Fibroblast of the aortic adventitia (primary cell): ENCODE measurements at places on chromosomes 5 and 9. TPM values are rescaled to one million over a fixed set of nuclear protein-coding genes. Genes with fewer than 3 reads are reported as not detected.

Gene NIM1K
- 0.65 and 1.9 TPM in 2 replicates for total RNA-seq

Gene CTXN3
- not detected in 2 replicates for total RNA-seq

Gene SLC24A2
- 0.16 TPM in 1 of 2 replicates, not detected in the other for total RNA-seq

Gene PHF24
- total RNA-seq: under 0.01 and 0.16 TPM in 2 replicates

Gene TDRD7
- total RNA-seq: 4.9 and 12.2 TPM in 2 replicates

Gene TMEM245
- 51.2 and 88.9 TPM in 2 replicates for total RNA-seq

Gene RMRP
- 966 and 30,763 TPM in 2 replicates for total RNA-seq

Gene TMEM232
- total RNA-seq: 4.7 and 5.2 TPM in 2 replicates

Gene PCDHGB1
- 3.1 and 4.2 TPM in 2 replicates for total RNA-seq

Gene BRD9
- total RNA-seq: 26.8 and 119 TPM in 2 replicates

Gene HMMR
- total RNA-seq: 1.2 and 37.2 TPM in 2 replicates

Gene NUTM2G
- not detected in 2 replicates for total RNA-seq

Gene CCNI2
- 1.2 TPM in 1 of 2 replicates, not detected in the other for total RNA-seq

Gene TUSC1
- 10.5 and 11.3 TPM in 2 replicates for total RNA-seq

Gene SUSD3
- 0.09 TPM in 1 of 2 replicates, not detected in the other for total RNA-seq

Gene PCDHB4
- total RNA-seq: 0.09 and 0.65 TPM in 2 replicates

Gene GPR150
- total RNA-seq: 0.27 and 0.98 TPM in 2 replicates

Gene ARL15
- total RNA-seq: 5.4 and 22.0 TPM in 2 replicates

Gene CD74
- total RNA-seq: 0.41 and 1.1 TPM in 2 replicates

Gene LHX3
- not detected in 2 replicates for total RNA-seq

Gene LCN1
- not detected in 2 replicates for total RNA-seq

Gene FBXW2
- total RNA-seq: 36.8 and 51.4 TPM in 2 replicates

Gene PCDHA11
- 0.08 and 0.09 TPM in 2 replicates for total RNA-seq

Gene CMYA5
- total RNA-seq: 1.7 and 7.5 TPM in 2 replicates

DNA sequence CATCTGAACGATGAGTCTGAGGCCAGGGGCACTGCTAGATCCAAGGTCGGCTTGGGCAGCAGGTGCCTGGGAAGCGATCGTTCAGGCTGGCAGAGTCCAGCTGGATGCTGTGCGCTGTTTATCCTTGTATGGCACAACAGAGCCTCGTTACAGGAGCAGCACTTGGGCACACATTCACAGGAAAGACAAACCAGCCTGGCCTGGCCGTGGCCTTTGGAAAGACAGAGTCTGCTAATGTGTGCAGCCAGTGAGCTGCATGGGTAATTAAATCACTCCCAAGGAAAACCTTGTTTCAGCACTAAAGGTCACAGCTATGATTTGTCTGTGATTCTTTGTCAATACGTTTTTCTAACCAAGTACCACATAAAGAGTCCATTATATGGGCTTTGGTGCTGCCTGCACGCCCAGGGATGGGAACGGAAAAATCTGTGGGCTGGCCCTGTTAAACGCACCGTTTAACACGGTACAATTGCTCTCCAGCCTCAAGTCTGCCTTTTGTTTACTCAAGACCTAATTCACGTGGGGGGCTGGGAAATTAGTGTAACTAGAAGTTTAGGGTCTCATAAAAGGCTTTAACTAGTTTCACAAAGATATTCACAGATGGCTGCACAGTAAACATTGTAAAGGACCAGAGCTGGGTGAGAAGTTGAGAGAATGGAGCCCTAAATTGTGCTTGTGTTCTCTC, 509.3 kb downstream of the KDM4C start:
- DNase-seq: no peak

DNA sequence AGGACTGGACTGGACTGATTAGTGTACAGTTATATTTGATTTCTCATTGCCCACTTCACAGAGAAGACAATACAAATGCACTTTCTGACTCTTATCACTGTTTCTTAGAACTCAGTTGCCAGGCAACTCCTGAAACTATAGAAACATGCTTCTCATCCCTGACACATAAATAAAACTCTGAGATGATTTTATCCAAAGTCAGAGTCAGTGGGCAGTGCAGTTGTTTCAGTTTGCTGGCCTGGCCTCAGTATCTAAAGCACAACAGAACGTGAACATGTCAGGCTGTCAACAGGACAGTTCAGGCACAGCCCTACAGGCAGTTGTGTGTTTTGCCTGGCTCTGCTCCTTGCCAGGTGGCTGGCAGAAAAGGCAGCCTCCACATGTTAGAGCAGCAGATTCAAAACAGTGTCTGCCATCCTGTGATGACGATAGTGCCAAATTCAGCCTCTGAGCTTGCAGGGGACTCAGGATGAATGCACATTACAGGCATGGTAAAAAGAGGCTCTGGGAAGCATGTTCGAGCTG, 65.1 kb upstream of the CCDC152 start:
- DNase-seq: peak; percentile 58

- peak; percentile 4 for DNase-seq
These were observed 129.0 kb downstream of the APBA1 start for GRCh38 chr9:69542942-69543704.

GRCh38 chr9:132116583-132116982, 36.9 kb upstream of the MED27 start:
- DNase-seq: no peak

DNA sequence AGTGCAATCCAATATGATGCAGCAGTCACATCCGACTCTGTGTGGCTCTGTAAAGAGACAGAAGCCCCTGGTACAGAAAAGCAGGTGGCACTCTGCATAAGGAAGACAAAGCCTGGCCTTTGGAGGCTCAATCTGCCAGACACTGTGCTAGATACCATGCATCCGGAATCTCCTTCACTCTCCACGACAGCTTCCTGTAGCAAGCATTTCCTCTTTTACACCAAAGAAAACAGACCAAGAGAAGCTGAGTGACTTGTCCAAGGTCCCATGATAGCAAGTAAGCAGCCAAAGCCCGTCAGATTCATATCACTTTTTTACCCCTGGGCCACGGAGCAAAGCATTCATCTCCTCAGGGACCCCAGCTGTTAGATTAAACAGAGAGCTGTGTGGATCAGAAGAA, 64.2 kb upstream of the SMIM23 start:
- DNase-seq: no peak

DNA sequence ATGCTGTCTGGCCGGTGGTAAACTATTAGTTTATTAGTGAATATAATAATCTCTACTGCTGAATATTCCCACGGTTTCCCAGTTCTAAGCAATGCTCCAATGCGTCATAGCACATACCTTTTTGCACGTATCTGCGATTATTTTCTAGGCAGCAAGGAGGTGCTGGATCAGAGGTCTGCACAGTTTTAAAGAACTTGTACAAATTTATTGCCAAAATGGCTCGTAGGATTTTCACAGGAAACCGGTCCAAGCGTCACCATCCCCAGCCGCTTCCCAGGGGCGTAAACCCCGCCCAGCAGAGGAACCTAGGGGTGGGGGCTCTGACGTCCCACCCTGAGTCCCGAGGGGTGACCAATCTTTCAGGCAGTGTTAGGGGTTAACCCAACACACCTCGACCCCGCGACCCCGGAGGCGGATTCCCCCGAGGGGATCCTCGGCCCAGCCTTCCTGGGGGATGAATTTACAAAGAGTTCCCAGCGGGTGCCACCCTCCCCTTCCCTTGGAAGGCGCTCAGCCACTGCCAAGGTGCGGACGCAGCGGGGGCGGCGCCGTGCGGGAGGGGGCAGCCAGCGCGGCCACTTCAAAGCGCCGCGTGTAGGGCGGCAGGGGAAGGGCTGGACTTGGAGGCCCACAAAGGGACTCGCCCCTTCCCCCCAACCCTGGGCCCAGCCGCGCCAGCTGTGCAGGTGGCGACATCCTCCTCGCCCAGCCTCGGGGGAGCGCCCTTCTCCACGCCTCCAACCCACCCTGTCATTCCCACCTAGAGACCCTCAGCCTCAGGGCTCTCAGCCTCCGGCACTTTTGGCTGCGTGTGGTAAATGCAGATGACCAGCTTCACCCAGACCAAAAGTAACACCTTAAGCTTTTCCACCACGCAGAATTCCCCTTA, 43.5 kb upstream of the TCF7 start:
- peak; percentile 53 for DNase-seq

DNA sequence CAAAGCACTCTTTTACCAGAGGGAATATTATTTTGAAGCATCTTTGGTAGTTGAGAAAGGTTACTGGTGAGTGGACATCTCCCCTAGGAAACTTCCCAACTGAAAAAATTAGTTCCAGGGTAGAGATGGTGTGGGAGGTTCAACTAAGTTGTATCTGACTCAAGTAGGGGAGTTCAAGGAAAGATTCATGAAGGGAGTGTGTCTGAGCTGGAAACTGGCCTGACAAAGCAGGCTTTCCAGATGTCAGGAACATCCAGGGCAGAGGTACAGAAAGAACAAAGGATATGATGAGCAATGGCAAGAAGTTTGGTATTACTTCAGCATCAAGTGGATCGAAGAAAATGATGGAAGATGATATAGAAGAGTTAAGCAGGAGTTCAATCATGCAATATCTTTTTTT, 458.0 kb upstream of the RIOK2 start:
- DNase-seq: no peak

GRCh38 chr5:135551593-135552447, 16.1 kb upstream of the NEUROG1 start:
- peak; percentile 84 for DNase-seq

GRCh38 chr9:84315278-84315877, 25.2 kb downstream of the SLC28A3 start:
- DNase-seq: peak; percentile 66

DNA sequence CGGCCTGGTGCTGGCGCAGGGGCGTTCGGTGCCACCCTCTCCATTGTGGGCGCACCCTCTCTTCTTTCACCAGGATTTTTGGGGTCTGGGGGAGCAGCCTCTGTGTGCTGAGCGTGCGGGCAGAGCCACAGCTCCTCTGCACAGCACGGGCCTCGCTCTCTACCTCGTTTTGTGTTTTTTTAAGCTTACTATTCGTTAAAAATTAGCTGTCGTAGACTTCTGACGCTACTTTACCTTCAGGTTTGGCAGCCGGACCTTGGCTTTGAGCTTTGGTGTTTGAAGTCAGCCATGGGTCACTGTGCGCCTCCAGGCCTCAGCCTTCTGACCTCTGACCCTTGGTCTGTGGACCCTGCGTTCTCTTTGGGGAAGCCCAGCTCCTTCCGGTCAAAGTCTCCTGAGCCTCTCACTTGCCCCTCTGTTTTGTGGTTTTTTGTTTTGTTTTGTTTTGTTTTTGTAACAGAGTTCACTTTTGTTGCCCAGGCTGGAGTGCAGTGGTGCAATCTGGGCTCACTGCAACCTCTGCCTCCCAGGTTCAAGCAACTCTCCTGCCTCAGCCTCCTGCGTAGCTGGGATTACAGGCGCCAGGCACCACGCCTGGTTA, 88.2 kb upstream of the CACNA1B start:
- DNase-seq: no peak

GRCh38 chr9:32573821-32574220, 862 bp upstream of the NDUFB6 start:
- DNase-seq: no peak

DNA sequence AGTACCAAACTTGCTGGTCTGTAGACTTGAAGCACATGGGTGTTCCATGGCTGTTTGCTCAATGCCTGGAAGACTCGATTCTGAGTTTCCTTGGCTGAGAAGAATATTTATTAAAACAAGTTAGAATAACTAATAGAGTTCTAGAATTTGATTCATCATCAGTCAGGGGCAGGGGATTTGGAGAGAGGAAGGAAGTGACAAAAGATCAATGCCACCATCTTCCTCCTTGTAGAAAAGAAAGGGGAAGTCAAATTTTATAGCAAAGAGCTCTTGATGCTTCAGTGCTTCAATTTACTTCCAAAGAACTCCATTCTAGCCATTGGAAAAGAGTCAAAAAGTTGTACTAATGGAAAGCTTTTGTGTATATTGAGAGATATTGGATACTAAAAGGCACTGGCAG, 236.3 kb downstream of the MCTP1 start:
- no peak for DNase-seq

GRCh38 chr5:32531885-32532520, 53.4 kb upstream of the SUB1 start:
- peak; percentile 45 for DNase-seq

DNA sequence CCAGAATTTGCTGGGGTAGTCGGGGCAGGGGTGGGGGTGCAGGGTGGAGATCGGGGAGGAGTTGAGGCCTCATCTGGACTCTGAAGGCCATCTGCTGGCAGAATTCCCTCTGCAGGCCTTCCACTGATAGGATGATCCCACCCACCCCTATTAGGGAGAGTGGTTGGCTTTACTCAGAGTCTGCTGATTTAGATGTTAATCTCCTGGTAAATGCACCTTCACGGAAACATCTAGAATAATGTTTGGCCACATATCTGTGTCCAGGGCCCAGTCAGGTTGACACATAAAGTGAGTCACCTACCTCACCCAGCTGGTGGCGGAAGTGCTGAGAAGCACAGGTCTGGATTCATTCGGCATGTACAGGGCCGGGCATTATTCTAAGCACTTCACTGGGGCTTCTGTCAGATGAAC, 50.0 kb downstream of the DAPK1 start:
- DNase-seq: no peak

DNA sequence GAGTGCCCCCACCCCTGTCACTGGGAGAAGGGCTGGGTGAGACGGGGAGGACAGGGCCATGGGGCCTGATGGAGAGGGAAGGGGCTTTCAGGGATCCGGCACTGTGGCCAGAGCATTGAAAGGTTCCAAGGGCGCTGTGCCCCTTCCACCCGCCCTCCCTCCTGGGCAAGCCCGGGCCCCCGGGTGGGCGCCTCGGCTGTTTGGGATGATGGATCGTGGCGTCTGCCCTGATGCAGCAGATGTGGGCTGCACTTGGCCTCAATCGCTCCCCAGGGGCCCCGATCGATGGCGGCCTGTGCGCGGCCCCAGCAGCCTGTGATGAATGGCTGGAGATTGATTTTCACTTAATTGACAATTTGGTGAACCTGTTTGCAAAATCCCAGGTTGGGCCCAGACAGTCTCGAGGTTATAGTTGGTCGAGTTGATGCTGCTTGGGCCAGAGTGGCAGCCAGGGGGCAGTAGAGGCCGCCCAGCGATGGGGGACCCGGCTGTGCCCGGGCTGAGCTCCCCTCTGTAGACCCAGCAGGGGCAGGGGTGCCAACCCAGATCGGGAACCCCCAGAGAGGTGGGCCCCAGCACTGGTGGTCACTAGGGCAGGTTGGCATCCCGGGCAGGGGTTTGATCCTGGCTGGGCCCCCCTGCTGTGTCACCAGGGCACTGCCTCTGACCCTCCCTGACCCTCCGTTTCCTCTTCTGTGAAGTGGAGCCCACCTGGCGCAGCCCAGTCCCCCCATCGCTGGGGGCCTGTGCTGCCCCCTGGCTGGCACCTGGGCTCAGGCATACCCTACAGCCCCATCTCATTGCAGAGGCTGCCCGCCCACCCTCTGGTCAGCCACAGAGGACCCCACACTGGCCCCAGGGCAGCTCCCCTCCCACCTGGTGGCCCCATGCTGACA, 34.7 kb downstream of the LHX3 start:
- peak; percentile 8 for DNase-seq

DNA sequence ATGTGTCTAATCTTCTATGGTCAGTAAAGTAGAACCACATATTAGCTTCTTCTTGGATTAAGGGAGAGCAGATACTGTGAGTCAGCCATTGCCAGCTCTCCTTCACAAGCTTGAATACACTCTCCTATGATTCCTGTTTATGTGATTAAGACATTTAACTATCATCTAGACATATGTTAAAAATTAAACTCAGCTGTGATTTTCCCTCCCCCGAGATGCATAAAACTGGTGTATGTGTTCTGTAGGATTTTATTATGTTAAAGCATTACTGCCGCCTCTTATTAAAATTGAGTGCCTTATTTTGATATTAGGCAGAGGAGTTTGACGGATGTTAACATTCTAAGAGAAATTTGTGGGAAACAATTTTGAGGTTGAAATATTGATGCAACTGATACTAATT, 114.6 kb downstream of the ACTBL2 start:
- peak; percentile 31 for DNase-seq

- no peak for DNase-seq
These were observed 96.5 kb upstream of the RPS23 start for GRCh38 chr5:82374637-82375036.

- peak; percentile 53 for DNase-seq
These were observed 51.6 kb upstream of the LIFR start for GRCh38 chr5:38607930-38608564.

- DNase-seq: no peak
These were observed 73.5 kb downstream of the TRIM32 start for GRCh38 chr9:116760636-116761035.
